ENCODE measurements at places on chromosomes 2 and 18.

DNA sequence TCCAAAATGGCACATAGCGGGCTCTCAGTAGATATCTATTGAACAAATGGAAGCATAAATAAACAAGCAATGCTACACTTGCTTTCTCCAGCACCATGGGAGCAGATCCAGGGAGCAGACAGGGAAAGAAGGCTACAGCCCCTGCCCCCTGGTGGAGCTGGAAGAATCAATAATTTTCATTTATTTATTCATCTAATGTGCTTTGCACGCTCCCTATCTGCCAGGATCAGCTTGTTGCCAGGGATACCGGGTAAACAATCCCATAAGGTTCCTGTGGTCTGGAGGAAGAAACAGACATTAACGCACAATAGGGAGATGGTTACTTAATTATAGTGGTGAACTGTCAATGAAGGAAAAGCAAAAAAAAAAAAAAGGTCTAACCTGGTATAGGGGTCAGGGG is 40.1 kb upstream of the CLASP1 start:
- no peak overlapping the region for H3K4me3 ChIP-seq
- peak overlapping the region; percentile 19 for H3K27ac ChIP-seq
- no peaks in the 10 kb centered on the region for H3K27me3 ChIP-seq
- H3K36me3 ChIP-seq = no peaks in the 10 kb centered on the region

DNA sequence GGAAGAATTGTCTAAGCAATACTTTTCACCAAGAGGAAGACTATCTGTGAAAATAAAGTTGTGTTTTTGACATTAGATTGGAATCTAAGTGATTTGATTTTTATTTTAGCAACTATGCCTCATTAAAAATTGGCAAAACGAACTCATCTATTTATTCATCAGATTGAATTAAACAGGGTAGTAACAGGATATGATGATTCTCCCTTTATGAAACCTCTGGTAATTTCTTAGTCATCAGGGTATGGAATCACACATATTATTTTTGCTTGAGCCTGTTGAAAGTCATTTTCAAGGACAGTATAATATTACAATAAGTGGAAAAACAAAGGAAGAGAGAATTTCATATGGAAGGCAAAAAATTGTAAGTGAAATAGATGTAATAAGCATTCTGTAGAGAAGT is 22.0 kb downstream of the ZNF804A start:
- DNase-seq = no peak
- H3K4me1 ChIP-seq = no peaks in the 10 kb centered on the region
- H3K36me3 ChIP-seq = no peaks in the 10 kb centered on the region
- H3K27ac ChIP-seq = no peak overlapping the region
- no peak overlapping the region for H3K4me3 ChIP-seq

DNA sequence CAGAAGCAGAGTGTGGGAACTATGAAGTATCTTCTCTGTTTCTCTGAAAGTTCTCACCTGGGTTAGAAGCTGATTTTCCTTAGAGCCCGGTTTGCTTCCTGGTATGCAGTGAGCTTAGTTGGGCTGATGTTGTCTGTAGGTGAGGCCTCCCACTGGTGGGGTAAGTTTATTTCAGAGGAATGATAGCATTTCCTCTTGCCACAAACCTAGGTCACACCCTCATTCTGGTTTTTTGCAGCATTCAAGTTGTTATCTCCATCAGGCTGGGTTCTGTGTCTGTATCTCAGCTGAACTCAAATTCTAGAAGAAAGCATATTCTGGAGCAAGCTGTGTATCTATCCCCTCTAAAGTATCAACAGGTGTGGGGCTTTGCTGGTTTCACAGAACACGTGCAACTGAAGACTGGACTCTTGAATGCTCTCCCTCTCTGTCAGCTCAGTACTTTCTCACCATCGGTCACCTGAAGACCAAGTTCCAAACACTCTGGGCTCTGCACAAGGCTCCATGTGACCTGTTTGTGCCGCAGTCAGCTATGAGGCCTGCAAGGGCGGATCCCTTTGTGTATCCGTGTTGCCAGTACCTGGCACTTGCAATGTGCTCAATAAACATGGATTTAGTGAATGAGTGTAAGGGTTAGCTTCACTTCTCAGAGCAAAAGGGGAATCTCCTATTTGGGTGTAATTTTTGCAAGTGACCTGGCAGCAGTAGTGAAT is 49.5 kb upstream of the MBOAT2 start:
- peaks cover 12% of the 10 kb centered on the region for H3K4me1 ChIP-seq
- no peaks in the 10 kb centered on the region for H3K36me3 ChIP-seq
- DNase-seq = no peak
- H3K27ac ChIP-seq = no peak overlapping the region
- H3K27me3 ChIP-seq = peaks cover 3% of the 10 kb centered on the region

DNA sequence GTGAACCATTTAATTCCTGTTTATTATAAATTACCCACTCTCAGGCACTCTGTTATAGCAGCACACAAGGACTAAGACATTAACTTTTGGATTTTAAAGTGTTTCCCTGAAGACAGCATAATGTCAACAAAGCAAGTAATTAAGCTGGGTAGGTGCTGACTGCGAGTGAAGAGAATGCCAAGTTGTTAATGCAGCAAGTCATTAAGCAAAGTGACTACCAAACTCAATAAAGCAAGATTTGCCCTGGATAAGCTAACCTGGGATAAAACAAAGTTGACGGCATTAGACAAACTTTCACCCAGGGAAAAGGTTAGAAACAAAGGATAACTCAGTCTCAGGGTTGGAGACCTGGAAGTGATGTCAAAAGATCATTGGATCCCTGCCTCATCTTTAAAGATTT is 28.4 kb upstream of the NABP1 start:
- H3K4me3 ChIP-seq = no peak overlapping the region
- H3K27ac ChIP-seq = no peak overlapping the region
- H3K36me3 ChIP-seq = no peaks in the 10 kb centered on the region
- no peaks in the 10 kb centered on the region for H3K4me1 ChIP-seq

GRCh38 chr2:27219091-27219490 is 1.9 kb downstream of the CAD start:
- H3K36me3 ChIP-seq = peaks cover 35% of the 10 kb centered on the region
- no peak for DNase-seq
- no peaks in the 10 kb centered on the region for H3K27me3 ChIP-seq
- peaks cover 20% of the 10 kb centered on the region for H3K4me1 ChIP-seq
